ENCODE measurements at places on chromosomes 5 and 9.

- DNase-seq: no peak
These were observed 1057.8 kb upstream of the WWC1 start for GRCh38 chr5:167233507-167234220.

DNA sequence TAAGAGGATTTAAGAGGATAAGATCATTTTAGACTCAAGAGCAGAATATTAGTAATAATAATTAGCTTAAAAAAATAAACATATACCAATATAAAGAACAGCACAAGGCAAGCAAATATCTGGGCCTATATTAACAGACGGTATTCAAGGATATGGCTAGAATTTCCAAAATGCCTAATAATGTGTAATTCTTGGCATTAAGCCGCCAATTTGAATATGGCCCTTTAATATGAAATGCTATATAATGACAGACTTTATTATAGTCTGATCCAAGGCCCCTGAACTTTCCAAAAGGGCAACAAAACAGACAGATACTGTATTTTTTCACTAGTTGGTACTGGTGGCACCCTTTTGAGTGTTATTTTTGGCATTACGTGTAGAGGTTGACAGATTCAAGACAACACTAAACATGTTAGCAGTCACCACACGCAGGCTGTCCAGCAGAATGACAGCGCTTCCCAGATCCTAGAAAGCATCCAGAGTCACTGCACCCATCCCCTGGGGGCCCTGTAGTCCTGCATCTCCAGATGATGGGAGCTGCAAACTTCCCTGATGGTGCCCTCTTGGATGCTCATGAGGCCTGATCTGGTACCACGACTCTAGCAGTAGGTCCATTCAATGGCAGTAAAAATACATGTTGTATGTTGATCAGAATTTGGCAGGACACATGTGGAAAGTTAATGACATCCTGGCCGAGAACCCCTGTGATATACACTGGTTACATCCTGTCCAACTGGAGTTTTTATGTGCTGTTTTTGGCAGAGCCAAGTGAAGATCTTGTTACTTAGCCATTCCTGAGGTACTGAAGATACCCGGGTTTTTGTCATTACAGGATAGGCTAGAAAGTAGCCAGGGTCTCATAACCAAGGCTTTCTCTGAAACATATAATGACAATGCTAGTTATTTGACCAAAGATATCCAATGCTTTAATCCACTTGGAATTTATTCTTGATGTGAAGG lies 1.7 kb upstream of the ABL1 start:
- DNase-seq: no peak

GRCh38 chr9:79975621-79976256 lies 404.0 kb downstream of the TLE4 start:
- DNase-seq: no peak

- no peak for DNase-seq
These were observed 142.1 kb downstream of the LIFR start for GRCh38 chr5:38414348-38414747.

DNA sequence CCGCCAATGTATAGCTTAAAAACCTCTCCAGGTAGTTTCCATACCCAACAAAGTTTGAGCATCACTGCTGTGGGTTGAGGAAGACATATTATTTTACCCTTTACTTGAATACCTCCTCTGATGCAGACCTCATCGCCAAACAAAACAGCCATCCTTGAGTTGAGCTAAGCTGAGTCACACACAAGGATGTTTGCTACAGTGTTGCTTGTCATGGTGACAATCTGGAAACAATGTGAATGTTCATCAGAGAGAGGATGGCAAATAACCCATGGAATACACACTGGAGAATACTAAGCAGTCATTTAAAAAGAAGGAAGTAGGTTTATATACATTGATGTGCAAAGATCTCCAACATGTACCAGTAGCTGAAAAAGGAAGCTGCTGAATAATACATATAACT lies 41.1 kb upstream of the TCF7 start:
- DNase-seq: no peak

DNA sequence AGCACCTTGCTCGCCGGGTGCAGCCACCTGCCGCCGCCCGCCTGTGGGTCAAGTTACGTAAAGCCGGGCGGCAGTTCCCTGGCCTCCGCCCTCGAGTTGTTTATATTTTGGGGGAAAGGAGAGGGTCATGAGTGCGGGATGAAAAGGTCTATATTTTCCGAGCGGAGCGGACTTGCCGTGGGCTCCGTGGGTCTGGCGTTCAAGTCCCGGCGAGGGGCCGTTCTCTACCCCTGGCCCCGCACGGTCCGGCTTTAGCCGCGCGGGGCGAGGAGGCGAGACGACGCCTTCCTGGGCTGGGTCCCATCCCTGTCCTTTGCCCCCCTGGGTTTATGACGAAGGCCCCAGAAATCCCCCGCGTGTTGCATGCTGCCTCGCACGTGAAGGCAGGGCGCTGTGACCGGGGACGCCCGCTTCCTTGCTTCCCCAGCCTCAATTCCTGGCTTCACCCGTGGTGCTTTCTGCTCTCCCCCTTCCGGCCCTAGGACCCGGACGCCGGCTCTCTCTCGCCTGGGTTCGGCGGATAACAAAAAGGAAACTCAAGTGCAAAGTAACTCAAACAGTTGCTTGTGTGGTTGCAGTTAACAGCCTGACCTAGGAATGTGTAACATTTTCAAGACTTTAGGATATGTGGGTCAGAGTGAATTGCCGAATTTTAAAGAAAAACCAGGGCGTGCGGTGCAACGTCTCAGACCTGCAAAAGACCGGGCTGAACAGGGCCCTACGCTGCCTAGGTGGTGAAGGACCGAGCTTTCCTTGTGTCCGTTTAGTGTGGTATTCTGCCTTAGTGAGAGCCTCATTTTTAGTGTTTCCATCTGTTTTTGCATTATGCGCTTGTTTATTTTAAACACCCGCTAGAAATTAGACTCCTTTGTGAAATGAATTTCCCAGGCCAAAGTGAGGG lies 810 bp downstream of the VPS13A start:
- DNase-seq: peak; percentile 45
